ENCODE measurements at places on chromosomes 1 and 21.

GRCh38 chr21:31349208-31349607 is 5.1 kb upstream of the TIAM1 start:
- H3K4me1 ChIP-seq = peaks cover 6% of the 10 kb centered on the region
- no peaks in the 10 kb centered on the region for H3K36me3 ChIP-seq
- H3K4me3 ChIP-seq = no peak overlapping the region
- no peaks in the 10 kb centered on the region for H3K27me3 ChIP-seq
- H3K27ac ChIP-seq = no peak overlapping the region

DNA sequence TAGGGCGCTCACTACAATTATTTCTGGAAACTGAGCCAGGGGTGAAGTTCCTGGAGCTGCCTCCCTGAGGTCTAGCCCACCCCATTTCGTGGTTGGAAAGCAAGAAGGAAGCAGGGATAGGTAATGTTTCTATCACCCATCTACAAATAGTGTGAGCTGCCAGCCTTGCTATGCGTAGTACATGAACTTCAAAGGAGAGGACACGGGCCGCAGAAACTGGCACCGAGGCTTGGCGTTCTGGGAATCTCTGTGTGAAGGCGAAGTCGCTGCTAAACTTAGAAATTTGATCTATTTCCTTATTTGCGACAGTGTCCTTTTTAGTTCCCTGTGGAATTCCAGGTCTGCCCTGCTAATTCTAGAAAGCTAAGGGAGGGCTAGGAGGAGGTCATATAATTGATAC is 49.6 kb upstream of the NTPCR start:
- H3K27me3 ChIP-seq = no peaks in the 10 kb centered on the region
- DNase-seq = no peak
- H3K36me3 ChIP-seq = no peaks in the 10 kb centered on the region

- H3K27me3 ChIP-seq = no peaks in the 10 kb centered on the region
- no peak overlapping the region for H3K27ac ChIP-seq
- H3K36me3 ChIP-seq = no peaks in the 10 kb centered on the region
- no peaks in the 10 kb centered on the region for H3K4me1 ChIP-seq
- H3K4me3 ChIP-seq = no peak overlapping the region
Measured at GRCh38 chr21:37827913-37828312, 88.3 kb downstream of the KCNJ6 start.

- no peak overlapping the region for H3K27ac ChIP-seq
- H3K4me1 ChIP-seq = no peaks in the 10 kb centered on the region
- no peak overlapping the region for H3K4me3 ChIP-seq
- no peaks in the 10 kb centered on the region for H3K36me3 ChIP-seq
Measured at GRCh38 chr1:231078250-231078649, 38.2 kb upstream of the FAM89A start.

DNA sequence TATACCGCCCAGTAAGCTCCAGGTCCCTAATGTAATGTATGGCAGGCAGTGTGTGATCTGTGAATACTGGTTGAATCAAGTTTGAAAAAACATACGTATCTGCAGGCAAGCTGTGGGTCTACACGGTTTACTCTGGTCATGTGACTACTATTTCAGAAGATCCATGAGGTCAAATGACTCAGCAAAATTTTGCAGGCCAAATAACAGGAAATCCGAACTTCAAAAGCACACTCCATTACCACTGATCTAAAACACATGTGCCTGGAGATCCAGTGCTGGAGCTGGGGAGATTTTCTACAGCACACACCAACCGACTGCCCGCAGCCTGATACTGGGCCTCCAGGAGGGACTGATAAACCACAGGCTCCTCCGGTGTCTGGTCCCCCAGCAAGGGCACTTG is 64.5 kb upstream of the SLC44A3 start:
- H3K36me3 ChIP-seq = no peaks in the 10 kb centered on the region

DNA sequence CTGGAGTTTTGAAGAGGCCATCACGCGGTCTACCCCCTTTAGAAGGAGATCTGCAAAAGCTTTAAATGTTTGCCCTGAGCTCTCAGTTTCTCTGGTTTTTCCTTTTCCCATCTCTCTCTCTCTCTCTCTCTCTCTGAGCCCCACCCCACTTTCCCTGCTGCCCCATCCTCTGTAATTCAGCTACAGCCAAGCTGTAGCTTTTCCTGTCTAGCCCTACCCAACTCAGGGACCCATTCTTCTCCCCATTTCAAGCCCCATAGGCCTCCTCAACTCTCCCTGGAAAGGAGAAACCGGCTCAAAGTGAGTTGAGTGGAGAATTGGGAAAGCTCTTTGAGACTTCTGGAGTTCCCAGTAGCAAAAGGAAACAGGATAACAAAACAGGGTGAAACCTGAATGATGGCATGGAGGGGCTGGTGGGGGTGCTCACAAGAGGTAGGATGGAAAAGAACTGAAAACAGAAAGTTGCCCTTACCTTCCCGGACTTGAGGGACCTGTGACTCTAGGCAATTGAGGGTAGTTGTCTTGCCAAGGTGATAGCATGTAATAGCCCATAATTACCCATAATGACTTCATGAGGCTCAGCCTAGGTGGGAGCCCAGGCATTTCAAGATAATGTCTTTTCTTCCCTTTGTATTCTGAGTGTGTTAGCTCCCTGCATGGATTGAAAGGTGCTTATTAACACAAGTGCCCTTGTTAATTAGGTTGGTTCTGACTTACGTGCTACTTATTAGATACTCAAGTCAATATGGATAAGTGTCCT is 84.9 kb downstream of the SLC16A1 start:
- H3K4me3 ChIP-seq = no peak overlapping the region
- no peaks in the 10 kb centered on the region for H3K36me3 ChIP-seq
- peak; percentile 87 for DNase-seq
- no peaks in the 10 kb centered on the region for H3K27me3 ChIP-seq
- peaks cover 22% of the 10 kb centered on the region for H3K4me1 ChIP-seq
- no peak overlapping the region for H3K27ac ChIP-seq

GRCh38 chr1:58773406-58773840 is 10.4 kb downstream of the JUN start:
- no peaks in the 10 kb centered on the region for H3K27me3 ChIP-seq
- no peak overlapping the region for H3K27ac ChIP-seq
- H3K36me3 ChIP-seq = no peaks in the 10 kb centered on the region
- H3K4me1 ChIP-seq = peaks cover 5% of the 10 kb centered on the region
- no peak overlapping the region for H3K4me3 ChIP-seq
- DNase-seq = no peak

DNA sequence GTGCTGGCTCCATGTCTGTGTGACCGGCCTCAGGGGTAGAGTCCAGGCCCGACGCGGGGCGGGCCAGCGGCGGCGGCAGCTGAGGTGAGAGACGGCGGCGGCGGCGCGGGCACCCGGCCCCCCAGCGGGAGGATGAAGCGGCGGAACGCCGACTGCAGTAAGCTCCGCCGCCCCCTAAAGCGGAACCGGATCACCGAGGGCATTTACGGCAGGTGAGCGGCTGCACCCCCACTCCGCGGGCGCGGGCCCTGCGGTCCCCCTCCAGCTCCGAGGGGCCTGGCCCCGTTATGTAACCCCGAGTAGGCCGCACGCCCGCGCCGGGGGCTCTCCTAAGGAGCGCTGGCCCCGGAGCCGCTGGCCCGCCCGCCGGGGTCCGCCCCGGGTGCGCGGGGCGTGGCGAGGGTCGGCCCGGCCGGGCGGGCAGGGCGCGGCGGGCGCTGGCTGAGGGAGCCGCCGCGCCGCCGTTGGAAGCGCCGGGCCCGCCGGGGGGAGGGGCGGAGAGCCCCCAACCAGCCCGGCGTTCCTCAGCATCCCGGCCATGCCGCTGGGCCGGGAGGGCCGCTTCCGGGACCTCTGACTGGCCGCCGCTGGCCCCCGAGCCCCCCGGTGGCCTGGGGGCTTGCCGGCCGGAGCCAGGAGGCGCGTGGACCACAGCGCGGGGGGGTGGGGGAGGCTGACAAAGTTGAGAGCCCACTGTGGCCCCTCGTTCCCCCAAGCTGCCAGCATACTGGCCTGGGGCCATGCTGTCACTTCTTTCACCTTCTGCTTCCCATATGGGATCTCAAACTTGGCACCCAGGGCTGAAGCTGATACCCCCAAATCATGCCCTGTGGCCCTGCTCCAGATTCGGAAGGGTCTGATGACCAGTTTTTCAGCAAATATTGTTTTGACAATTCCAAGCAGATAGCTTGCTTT is 527 bp downstream of the MACO1 start:
- no peaks in the 10 kb centered on the region for H3K27me3 ChIP-seq
- peak overlapping the region; percentile 91 for H3K27ac ChIP-seq
- no peaks in the 10 kb centered on the region for H3K36me3 ChIP-seq
- no peaks in the 10 kb centered on the region for H3K4me1 ChIP-seq

- no peaks in the 10 kb centered on the region for H3K36me3 ChIP-seq
- no peak overlapping the region for H3K4me3 ChIP-seq
- H3K4me1 ChIP-seq = no peaks in the 10 kb centered on the region
- no peak for DNase-seq
Measured at GRCh38 chr1:227559499-227559898, 3.9 kb upstream of the ZNF678 start.

DNA sequence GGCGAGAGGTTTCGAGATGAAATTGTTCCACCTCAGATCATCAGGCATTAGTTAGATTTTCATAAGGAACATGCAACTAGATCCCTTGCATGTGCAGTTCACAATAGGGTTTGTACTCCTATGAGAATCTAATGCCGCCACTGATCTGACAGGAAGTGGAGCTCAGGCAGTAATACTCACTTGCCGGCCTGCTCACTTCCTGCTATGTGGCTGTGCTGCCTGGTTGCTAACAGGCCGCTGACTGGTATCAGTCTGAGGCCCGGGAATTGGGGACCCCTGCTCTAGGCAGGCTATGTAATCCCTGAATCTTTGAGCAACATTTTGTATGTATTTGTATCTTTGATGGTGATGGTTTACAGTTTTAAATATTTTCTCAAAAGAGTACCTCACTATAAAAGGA is 32.5 kb downstream of the XKR8 start:
- H3K4me3 ChIP-seq = no peak overlapping the region
- no peaks in the 10 kb centered on the region for H3K4me1 ChIP-seq
- peaks cover 8% of the 10 kb centered on the region for H3K36me3 ChIP-seq
- DNase-seq = no peak

DNA sequence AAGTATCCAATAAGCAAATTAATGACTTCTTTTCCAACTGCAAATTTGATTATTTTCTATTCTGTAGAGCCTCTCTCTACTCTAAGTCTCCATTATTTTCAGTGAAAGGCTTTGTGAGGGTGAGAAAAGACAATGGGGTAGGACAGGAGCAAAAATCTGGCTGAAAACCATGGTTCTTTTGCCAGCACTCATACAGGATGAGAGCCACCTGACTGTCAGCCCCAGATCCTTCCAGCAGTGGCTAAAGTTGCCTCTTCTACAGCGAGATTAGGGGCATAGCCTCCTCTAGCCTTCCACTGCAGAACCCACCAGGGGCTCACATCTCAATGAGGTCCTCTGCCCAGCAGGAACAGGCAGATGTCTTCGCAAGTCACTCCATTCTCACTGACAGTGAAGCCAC is 23.7 kb downstream of the NMNAT2 start:
- H3K4me1 ChIP-seq = no peaks in the 10 kb centered on the region
- no peak overlapping the region for H3K27ac ChIP-seq
- H3K36me3 ChIP-seq = no peaks in the 10 kb centered on the region
- no peak for DNase-seq
- no peaks in the 10 kb centered on the region for H3K27me3 ChIP-seq

- no peak overlapping the region for H3K4me3 ChIP-seq
- H3K27me3 ChIP-seq = no peaks in the 10 kb centered on the region
- H3K4me1 ChIP-seq = no peaks in the 10 kb centered on the region
- DNase-seq = no peak
- H3K27ac ChIP-seq = no peak overlapping the region
- no peaks in the 10 kb centered on the region for H3K36me3 ChIP-seq
Measured at GRCh38 chr1:34808051-34808810, 15.4 kb downstream of the GJA4 start.

GRCh38 chr1:26102526-26102925 is 9.1 kb upstream of the PDIK1L start:
- no peak overlapping the region for H3K4me3 ChIP-seq
- H3K27me3 ChIP-seq = no peaks in the 10 kb centered on the region
- peaks cover 2% of the 10 kb centered on the region for H3K4me1 ChIP-seq
- DNase-seq = no peak
- no peak overlapping the region for H3K27ac ChIP-seq

- no peaks in the 10 kb centered on the region for H3K36me3 ChIP-seq
- DNase-seq = no peak
- H3K4me3 ChIP-seq = no peak overlapping the region
- H3K27me3 ChIP-seq = no peaks in the 10 kb centered on the region
- H3K4me1 ChIP-seq = no peaks in the 10 kb centered on the region
Measured at GRCh38 chr1:94798054-94798453, 22.1 kb upstream of the SLC44A3 start.

GRCh38 chr1:106584676-106585075 is 471.8 kb upstream of the PRMT6 start:
- no peak for DNase-seq
- H3K27ac ChIP-seq = no peak overlapping the region
- H3K4me1 ChIP-seq = no peaks in the 10 kb centered on the region
- H3K4me3 ChIP-seq = no peak overlapping the region
- no peaks in the 10 kb centered on the region for H3K27me3 ChIP-seq

DNA sequence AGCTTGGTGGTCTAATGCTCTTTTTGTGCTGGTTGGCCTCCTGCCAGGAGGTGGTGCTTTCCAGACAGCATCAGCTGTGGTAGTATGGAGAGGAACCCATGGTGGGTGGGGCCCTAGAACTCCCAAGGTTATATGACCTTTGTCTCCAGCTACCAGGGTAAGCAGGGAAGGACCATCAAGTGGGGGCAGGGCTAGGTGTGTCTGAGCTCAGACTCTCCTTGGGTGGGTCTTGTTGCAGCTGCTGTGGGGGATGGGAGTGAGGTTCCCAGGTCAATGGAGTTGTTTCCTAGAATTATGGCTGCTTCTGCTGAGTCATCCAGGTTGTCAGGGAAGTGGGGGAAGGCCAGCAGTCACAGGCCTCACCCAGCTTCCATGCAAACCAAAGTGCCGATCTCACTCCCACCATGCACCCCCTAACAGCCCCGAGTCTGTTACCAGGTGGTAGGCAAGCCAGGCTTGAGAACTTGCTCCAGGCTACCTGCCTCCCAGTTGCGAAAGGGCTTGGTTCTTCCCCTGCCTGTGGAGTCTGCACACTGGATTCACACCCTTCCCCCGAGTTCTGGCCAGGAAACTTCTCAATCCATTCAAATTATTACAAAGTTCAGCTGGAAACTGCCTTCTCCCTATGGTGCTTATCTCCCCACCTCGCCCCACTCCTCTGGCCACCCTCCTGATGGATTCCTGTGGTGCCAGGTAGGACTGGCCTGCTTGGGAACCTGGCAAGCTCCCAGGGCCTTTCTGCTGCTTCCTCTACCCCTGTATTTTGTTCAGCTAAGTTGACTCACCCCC is 37.8 kb downstream of the DRAM2 start:
- H3K27me3 ChIP-seq = no peaks in the 10 kb centered on the region
- H3K36me3 ChIP-seq = no peaks in the 10 kb centered on the region
- no peak overlapping the region for H3K4me3 ChIP-seq
- no peaks in the 10 kb centered on the region for H3K4me1 ChIP-seq
